Effector CD8-positive, alpha-beta T cell (primary cell): ENCODE measurements at places on chromosomes 6 and 20.

DNA sequence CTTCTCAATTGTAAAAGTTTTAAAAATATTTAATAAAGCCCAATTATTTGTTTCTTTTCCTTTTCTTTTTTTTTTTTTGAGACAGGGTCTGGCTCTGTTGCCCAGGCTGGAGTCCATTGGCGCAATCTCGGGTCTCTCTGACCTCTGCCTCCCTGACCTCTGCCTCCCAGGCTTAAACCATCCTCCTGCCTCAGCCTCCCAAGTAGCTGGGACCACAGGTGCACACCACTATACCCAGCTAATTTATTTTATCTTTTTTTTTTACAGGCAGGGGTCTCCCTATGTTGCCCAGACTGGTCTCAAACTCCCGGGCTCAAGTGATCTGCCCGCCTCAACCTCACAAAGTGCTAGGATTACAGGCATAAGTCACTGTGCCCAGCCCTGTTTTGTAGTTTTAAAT, 9.8 kb downstream of the REPS1 start:
- DNase-seq, result no peak

GRCh38 chr6:47278545-47278944, 31.2 kb downstream of the TNFRSF21 start:
- DNase-seq, result no peak

GRCh38 chr6:28884423-28885131, 39.2 kb downstream of the TRIM27 start:
- peak; percentile 58 for DNase-seq

DNA sequence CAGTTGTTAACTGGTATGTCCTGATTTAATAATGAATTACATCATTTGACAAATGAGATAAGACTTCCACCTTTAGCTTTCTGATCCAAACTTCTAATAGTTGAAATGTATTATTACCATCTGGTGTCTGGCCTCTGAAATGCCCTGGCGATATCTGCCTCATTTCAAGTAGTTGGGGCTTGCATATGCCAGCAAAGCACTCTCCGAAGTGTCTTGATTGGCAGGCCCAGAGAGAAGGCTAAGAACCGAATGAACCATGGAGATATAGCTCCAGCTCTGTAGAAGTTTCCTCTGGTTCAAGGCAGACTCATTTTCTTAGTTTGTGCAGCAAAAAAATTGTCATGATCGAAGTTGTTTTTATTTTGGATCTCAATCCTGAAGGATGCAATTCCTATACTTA, 13.4 kb upstream of the HIVEP2 start:
- DNase-seq, result no peak

- DNase-seq, result no peak
Observed at GRCh38 chr20:24779131-24779530, 169.9 kb upstream of the CST7 start.

- no peak for DNase-seq
Observed at GRCh38 chr6:140462453-140463311, 1088.2 kb upstream of the CITED2 start.

DNA sequence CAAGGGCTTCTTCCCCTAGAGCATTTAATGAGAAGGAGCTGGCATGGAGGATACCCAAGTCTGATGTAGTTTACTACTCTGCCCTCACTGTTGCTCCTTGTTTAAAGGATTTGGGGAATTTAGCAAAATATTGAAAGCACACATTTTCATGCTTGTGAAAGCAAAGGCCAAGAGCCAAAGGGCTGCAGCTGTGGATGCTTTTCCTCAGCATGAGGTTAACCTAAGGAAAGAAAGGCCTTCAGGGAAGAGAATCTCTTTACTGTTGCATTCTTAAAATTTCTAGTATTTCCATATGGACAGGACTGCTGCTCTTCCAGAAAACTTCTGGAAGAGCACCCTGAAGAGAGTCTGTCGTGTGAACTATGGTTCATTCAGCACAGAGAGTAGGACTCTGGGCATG, 45.9 kb upstream of the SASH1 start:
- no peak for DNase-seq

DNA sequence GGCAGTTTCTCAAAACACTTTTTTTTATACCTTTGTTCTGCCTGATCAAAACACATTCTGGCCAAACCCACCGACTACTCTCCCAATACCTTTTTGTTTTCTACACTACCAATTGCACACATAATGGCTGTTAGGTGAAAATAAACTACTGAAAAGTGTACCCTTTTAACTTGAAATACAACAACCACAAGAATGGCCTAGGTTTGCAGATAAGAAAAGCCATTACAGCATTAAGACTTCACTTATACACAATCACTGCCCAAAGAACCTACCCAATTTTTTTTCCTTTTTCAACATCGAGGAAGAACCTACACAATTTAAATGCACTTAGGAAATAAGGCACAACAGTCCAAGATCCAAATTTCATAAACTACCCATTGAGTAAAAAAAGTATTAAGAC, 1.8 kb downstream of the SEC63 start:
- DNase-seq, result no peak

DNA sequence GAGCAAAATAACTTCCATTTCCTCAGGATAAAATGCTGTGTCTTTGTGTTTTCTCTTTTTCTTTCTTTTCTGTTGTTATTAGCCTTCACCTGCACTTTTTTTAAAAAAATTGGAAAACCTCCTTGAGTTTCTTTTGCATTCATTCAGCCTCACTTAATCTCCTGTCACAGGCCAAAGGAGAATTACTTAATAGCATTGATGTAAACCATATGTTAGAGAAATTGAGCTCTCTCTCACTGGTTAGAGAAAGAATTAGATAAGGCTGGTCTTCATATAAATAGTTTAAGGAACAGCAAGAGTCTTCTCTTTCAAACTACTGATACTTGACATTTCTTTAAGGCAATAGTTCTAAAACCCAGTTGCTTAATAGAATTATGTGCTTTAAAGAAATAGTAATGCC, 564.2 kb downstream of the TFAP2B start:
- DNase-seq, result no peak

DNA sequence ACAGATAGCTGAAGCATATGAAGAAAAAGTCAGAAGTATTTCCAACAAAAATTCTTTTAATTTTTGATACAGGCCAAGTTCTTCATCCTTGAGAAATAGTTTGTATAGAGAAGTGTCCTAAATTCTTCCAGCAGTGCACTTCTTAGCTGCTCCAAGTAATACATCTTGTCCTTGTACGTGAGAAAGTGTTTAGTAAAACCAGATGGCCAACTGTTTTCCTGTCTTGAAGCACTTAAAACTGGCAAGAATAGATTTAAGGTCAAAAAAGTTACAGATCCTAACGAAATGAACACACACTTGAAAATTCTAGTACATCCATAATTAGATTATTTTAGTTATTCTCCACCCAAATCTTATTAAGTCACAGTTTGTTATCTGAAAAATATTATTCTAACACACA, 52.2 kb upstream of the HSF2 start:
- DNase-seq, result no peak

- no peak for DNase-seq
Observed at GRCh38 chr6:24980507-24981385, 45.0 kb upstream of the RIPOR2 start.

- DNase-seq, result no peak
Observed at GRCh38 chr6:114989279-114989964, 646.6 kb upstream of the HS3ST5 start.

DNA sequence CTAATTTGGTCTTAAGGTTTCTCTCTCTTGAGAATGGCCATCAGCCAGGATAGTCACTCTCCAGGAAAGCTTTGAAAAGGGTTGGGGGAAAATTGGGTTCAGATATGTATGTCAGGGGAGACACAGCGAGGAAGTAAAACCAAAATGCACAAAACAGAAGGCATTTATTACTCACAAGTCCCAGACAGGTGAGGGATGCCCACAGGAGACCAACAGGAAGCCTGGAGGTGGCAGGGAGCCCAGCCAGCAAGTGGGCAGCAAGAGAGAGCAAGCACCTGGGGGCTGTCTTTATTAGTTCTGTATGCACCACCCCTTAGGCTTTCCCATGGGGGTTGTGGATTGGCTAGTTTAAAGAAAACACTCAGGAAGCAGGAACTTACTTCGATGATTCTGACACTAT, 707.7 kb downstream of the KIF16B start:
- DNase-seq, result no peak

DNA sequence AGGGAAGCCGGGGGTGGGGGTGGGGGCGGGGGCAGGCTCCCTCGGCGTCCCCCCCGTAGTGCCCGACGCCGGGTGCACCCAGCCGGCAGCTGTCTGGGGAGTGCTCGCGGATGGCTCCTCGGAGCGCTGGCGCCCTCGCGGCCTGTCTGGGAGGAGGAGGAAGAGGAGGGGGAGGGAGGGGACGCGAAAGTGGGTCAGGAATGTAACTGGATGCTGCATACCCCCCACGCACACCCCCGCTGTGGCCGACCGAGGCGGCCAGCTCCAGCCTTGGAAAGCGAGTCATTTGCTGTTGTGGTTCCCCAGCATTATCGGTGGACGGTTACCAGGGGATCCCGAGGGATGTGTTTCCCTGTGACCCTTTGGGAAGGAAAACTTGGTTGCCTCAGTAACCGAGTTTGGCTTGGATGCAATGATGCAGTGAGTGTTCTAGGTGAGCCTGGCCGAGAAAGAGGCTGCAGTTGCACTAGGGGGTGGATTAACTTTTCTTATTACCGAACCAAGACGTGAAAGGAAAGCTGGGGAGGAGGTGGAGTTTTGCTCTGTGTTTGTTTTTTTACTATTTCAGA, 55.2 kb upstream of the RREB1 start:
- no peak for DNase-seq

GRCh38 chr6:38220069-38220723, 400.7 kb downstream of the ZFAND3 start:
- no peak for DNase-seq

DNA sequence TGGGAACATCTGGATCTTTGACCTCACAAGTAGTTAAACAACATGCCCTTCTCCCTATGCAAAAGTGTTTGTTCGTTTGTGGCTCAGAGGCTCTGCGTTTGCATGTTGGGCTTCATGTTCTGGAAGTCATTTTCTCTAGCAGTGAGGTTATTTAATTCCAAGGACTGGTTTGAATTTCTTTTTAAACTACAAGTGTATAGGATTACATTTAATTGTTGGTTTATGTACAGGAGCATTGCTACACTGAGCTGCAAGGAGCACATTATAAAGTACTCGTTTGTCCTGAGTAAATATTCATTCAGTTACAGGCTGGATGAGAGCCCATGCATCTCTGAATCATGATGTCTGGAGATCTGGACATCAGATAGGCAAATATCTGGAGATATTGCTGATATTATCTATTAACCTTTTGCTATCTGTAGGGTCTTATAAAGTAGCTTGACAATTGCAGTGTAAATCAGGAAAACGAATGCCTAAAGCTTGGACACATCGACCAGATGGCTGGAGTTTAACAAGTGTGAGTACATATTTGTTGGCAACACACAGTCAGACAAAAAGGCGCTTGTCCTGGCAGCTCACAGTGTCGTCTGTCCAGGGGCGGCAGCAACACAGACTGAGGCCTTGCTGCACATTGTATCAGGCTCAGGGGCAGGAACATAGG, 84.6 kb downstream of the PDE7B start:
- no peak for DNase-seq

DNA sequence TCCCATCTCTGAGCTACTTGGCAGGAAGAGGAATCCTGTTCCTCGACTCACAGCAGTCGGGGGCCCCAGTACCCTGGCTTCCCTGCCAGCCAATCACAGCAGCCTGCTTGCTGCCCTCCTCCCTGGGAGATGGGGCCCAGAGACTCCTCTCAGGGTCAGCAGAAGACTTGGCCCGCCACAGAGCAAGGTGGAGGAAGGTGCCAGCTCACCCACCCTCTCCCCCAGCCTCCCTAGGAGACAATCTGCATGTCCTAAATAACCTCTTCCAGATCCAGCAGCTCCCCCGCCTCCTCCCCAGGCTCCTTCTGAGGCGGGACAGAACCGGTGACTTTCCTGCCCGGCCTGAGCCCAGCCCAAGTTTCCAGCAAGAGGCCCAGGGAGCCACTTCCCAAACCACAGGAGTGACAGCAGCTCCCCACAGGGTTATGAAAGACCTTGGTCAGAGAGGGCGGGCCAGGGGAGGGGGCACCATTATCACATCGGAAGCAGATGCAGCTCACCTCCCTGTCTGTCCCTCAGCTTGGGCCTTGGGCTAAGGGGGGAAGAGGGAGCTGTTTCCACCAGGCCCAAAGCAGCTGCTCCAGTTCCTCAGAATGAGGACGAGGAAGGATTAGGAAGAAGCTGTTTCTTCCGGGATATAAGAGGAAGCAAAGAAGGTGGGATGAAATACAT, 2.3 kb downstream of the CCND3 start:
- DNase-seq, result no peak

- no peak for DNase-seq
Observed at GRCh38 chr6:78580923-78581322, 286.4 kb upstream of the IRAK1BP1 start.

- DNase-seq, result no peak
Observed at GRCh38 chr6:12818324-12818723, 101.8 kb downstream of the PHACTR1 start.

GRCh38 chr6:148628251-148628650, 118.6 kb upstream of the UST start:
- DNase-seq, result no peak

DNA sequence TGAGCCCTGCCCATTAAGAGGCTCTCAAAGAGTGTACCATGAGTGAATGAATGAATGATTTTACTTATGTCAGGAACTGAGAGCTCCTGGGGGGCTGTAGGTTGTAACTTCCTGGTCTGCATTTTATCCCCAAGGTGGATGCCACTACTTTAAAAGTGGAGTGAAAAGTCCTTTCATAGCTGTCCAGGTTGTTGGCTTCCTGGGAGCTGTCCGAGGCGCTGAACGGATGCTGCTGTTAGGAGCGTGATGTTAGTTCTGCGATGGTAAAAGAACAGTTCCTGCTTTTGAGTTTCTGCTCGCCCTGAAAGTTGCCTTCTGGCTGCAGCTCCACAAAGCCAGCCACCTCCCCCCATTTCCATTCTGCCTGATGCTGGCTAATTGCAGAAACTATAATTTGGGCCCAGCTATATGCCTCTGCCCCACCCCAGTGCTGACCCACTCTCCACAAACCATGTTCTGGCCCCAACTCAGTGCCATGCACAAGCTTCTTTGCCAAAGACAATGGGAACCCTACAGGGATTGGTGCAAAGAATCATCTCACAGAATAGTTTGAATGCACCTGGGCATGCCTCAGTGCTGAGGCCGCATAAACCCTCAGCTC, 330.9 kb upstream of the CDH4 start:
- no peak for DNase-seq

GRCh38 chr6:9020001-9020400, 584.7 kb upstream of the SLC35B3 start:
- DNase-seq, result no peak

DNA sequence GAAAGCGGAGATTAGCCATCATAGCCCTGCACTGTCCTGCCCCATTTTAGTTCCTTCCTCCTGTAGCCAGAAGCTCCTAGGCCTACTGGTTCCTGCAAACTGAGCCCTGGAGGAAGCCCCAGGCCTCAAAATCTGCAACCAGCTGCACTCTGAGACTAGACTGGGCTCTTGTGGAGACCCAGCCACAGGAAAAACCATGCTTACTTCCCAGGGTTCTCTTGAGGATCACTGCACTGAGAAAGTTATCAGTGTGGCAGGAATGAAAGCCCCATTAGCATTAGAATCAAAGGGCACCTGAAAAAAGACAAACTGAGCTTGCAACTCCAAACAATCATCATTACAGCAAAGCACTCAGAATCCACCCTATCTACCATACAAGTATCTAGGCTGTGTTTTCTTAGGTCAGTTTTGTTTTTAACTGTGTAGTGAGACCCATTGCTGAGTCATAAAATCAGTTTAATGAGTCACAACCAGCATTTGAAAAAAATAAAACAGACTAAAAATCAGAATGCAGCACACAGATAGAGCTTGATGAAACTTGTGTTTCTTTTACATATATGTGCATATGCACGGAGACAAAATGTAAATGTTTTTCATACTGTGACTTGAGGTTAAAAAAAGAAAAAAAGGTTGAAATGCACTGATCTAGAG, 91.0 kb downstream of the UNC5CL start:
- DNase-seq, result no peak

- DNase-seq, result no peak
Observed at GRCh38 chr20:43744966-43745730, 18.3 kb upstream of the GTSF1L start.
